Posterior vena cava (tissue), 2 donors: ENCODE measurements at places on chromosomes 4 and X. TPM values are rescaled to one million over a fixed set of nuclear protein-coding genes. Genes with fewer than 3 reads are reported as not detected.

The DGKK gene
- total RNA-seq: not detected

DNA sequence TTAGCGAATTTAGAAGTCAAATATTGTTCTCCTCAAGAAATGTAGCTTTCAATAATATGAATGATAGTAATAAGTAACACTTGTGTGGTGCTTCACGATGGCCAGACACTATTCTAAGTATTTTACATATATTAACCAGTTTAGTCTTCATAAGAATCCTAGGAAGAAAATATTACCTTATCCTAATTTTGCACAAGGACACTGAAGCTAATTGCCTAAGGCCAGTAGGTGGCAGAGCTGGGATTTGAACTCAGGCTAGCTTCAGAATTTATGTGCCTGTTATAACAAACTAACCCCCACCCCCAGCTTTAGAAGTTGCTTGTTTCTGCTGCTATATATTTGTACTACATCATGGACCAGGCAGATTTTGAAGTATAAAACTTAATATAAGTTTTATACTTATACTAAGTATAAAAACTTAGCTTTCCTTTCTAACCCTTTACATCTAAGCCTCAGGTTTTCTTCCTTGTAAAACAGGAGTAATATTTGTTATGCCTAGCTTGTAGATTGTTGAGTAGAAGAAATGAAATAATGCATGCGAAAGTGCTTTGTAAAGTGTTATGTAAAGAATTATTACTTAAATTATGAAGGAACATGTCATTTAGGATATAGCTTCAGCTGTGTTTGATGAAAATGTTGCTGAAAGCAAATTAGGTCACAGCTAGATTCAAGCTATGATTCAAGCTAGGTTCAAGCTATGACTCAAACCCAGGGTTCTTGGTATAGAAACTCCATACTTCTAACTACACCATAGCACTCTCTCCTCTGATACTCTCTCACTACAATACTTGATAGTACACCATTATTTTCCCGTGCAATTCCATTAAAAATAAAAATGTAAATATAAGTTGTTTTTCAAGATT, 4.2 kb upstream of the CDS1 start:
- no peak for DNase-seq

DNA sequence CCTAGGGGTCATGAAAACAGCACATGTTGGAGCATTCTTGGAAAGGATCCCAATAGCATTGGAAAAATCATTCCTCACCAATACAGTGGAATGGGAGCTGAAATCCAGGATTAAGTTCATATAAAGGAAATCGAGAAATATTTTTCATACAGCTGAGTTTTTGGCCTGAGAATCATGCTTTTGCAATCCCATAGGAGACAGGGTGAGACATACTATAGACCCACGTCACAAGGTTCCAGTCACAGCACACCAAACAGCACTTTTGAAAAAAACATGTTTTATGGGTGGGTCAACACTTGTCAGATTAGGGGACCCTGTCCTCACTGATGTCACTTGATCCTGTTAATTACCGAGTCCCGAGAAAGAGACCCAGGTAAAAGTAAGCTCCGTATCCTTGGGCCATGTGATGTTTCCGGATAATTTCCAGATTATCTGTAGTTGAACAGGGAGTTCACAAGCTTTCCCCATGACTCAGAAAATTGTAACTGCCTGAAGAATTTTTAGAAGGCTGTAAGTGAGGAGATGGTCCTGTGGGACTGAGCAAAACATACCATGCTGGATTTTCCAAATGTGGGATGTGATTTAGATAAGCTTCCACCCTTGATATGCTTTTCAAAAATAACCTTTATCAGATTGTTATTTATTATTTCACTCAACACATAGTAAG, 80.9 kb upstream of the TLR3 start:
- no peak for DNase-seq

The SGCB gene
- 72.4 TPM for total RNA-seq

DNA sequence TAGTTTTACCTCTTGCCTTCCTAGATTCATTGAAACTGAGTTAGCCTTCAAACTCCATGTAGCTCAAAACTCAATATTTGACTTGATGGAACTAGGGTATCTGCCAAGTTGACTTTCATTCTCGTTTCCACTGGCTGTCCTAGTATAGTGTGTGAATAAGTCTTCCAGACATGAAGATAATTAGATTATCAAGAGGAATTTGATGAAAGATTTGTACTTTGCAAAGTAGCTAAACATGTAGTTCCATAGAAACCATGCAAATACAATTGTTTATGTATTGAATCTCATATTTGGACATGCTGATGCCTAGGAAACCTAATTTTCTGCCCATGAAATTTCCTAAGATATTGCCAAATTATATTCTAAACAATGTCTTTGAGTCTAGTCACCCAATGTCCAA, 297.5 kb downstream of the ARHGAP24 start:
- no peak for DNase-seq

GRCh38 chr4:66279084-66279483, 608.8 kb upstream of the EPHA5 start:
- no peak for DNase-seq

The MAGEB17 gene
- total RNA-seq: not detected

GRCh38 chrX:40864972-40865371, 129.6 kb upstream of the MED14 start:
- DNase-seq: no peak
